Activated T-helper 1 cell treated with anti-CD3 and anti-CD28 coated beads, Interleukin-2, amount 50 U/mL, for 16 hours (primary cell): ENCODE measurements at places on chromosomes 5 and 9.

DNA sequence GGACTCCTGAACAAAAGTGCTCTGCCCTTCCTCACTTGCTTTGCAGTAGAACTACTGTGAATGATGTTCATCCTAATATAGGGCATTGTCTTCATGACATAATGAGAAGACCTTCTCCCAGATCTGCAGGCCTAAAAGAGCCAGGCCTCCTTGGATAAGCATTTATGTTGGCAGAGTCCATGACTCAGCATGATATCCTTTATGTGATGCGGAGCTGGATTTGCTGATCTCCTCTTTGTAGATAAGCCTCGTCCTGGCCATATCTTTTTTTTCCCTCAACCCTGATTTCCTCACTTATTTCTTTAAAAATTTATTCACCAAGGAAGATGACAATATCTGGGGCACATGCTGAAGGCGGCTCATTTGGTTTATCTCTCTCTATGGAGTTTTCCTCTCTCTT, 62.4 kb upstream of the TAS2R1 start:
- no peak for DNase-seq

DNA sequence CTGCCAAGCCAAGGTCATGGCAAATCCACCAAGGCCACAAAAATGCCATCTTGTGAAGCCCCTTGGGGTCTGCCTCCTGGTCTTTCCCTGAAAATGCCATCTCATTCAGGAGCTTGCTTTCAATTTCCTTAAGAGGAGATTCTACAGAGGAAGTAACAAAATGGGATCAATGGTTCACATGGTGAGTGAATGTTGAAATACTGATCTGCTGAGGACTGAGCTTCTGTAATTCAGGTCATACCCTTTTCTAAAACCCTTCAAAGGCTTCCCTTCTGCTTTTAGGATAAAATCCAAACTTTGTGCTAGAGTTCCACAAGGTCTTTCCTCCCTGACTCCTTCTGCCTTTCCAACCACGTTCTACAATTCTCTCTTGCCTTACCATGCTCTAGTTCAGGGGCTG, 24.7 kb upstream of the NR3C1 start:
- DNase-seq, result no peak

- DNase-seq, result no peak
These were observed 1058.5 kb upstream of the DMAC1 start for GRCh38 chr9:8857926-8858595.

DNA sequence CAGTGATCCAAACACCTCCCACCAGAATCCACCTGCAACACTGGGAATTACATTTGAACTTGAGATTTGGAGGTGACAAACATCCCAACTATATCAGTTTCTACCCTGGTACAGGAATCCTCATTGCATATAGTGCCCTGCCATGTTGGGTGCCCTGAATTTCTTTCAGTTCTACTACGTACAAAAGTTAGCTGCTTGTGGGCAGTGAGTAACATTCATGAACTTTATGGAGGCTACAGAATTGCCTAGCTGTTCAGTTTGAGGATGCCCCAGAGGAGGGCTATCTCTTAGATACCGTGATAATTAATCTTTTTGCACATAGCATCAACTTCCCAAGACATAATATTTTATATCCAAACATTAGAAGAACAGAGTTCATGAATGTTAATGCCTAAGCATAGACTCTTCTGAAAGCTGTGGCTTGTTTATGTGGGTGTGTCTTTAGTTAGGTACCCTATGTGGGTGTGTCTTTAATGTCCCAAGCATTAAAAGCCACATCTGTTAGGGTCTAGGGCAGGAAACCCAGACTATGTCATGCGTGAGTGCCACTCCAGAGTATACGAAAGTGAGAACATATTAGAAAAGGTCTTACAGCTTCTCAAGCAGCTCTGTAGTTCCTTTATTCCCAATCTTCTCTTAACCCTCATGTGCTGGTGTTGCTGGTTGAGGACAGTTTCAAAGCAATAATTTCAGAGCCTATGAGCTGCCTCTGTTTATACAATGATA, 47.0 kb upstream of the CHD1 start:
- no peak for DNase-seq

GRCh38 chr5:150521522-150521817, 13.5 kb downstream of the NDST1 start:
- no peak for DNase-seq

DNA sequence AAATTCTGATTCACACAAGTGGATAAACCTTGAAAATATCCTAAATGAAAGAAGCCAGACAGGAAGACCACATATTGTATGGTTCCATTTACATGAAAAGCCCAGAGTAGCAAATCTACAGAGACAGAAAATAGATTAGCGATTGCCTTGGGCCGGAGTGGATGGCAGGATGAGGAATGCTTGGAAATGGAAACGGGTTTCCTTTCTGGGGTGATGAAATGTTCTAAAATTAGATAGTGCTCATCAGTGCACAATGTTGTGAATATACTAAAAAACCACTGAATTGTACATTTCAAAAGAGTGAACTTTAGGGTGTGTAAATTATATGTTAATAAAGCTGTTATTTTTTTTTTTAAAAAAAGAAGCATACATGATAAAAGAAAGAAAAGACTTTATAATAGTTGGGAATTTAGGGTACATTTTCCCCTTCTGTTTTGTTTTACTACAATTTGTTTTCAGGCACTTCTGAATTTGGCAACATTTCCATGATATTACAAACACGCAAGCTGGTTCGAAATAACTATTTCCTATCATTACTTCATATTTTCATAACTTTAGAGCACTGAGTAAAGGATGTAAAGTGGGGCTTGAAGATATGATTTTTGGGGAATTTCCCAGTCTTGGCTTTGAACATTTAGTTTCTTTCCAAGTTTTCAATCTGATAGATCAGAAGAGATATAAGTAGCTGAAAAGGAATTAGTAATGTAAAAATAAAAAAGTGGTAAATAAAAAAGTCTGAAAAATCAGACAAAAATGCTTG, 23.9 kb downstream of the SLC35A4 start:
- DNase-seq, result no peak

- DNase-seq, result no peak
These were observed 88.7 kb upstream of the ACOT12 start for GRCh38 chr5:81482595-81482994.

DNA sequence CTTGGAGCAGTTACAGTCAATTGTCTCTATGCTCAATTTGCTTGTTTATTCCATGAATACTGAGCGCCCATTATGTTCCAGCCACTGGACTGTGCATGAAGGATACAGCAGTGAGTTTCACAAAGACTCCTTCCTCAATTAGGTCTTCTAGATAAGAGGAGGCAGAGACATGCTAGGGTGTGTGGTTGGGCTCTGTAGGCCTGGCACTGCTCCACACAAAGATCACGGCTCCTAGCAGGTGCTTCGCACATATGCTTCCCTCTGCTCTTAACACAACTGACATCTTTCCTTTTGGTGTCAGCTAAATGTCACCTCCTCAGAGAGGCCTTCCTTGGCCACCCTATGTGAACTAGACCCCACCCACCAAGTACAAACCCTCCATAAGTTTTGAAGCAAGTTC, 10.9 kb downstream of the IL12B start:
- no peak for DNase-seq

GRCh38 chr9:86892576-86892975, 54.7 kb downstream of the GAS1 start:
- no peak for DNase-seq

DNA sequence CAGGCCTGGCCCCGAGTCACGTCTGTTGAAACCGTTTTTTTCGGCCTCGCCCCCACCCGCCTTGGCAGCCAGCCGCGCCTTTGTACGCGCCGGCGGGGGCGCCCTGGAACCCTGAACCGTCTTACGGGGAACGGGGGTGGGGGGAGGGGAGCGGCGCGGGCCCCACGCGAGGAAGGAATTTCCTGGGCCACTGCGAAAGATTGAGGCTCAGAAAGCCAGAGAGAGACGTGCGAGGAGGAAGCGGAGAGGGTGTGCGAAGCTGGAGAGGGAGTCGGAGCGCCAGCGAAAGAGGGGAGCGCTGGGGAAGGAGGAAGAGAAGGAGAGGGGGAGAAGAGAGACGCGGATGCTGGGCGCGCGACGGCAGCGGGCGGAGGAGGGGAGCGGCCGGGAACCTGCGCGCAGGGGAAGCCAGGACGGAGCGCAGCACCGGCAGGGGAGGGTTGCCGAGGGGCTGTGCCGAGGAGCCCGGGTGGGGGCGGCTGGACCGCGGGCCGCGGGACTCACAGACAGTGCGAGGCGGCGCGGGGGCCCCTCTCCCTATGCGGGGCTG, 4.6 kb upstream of the PRDM12 start:
- no peak for DNase-seq

- no peak for DNase-seq
These were observed 34.7 kb downstream of the CAPSL start for GRCh38 chr5:35903631-35904203.

GRCh38 chr9:96566498-96567202, 53.0 kb downstream of the CDC14B start:
- peak; percentile 71 for DNase-seq

DNA sequence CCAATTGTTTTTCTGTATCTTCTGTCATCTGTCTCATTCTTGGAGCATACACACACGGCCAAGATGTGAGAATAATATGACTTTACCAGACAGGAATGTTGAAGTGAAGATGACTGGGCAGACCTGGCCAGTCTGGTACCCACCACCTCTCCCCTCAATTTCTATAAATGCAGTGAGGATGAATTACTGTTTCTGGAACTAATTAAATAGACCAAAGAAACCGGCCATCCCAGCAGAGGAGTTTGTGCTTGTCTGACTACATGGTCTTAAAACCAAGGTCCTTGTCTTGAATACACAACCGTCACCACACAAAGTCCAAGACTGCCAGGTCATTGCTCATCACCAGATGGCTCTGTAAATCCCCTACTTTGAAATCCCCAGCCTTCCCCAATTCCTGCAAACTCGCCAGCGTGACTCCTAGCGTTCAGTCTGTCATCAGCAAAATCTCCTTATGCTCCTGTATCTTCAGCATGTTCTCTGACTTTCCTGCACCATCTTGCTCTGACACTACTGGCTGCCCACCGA, 147.2 kb downstream of the PDE4D start:
- no peak for DNase-seq

GRCh38 chr5:131854134-131854533, 57.3 kb upstream of the FNIP1 start:
- no peak for DNase-seq

DNA sequence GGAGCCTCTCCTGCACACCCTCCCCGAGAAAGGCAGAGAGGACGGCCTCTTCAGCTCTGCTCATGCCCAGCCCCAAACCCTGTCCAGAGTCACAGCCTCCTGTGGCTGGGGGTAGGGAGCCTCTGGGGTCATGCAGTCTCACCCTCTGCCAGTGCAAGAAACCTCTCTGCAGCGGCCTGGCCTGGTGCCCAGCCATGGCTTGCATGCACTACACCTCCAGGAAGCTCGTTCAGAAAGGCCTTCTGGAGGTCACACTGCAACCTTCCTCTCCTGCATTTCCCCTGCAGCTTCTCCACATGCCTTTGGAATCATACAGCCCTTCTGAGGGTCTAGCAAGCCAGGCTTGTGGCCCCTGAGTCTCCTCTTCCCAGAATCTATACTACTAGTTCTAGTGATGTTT, 17.9 kb downstream of the CSF1R start:
- no peak for DNase-seq

DNA sequence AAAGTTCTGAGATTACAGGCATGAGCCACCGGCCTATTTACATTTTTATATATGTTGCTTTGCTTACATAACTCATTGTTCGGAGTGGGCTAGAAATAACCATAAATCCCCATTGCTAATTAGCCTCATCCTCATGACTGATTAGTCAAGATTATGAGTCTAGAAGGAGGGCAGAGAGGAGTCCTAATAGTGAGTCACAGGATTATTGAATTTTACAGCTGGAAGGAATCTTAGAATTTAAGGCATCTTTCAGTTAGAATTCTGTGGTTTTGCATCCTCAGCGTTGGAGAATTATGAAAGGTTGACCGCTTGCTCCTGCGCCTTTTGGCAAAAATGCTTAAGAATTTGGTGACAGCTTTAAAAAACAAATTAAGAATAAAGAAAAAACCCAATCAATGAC, 2.6 kb upstream of the PBX3 start:
- DNase-seq, result no peak

- no peak for DNase-seq
These were observed 1019.0 kb downstream of the NR2F1-AS1 start for GRCh38 chr5:92562065-92562464.

- no peak for DNase-seq
These were observed 5.2 kb downstream of the KCNN2 start for GRCh38 chr5:114367029-114367428.

- no peak for DNase-seq
These were observed 274.3 kb downstream of the ADAMTSL1 start for GRCh38 chr9:18748251-18748701.

GRCh38 chr5:93845376-93845775, 104.0 kb upstream of the POU5F2 start:
- no peak for DNase-seq

GRCh38 chr5:82351754-82352145, 73.6 kb upstream of the RPS23 start:
- no peak for DNase-seq

- DNase-seq, result no peak
These were observed 41.1 kb downstream of the FGF1 start for GRCh38 chr5:142644640-142645361.

DNA sequence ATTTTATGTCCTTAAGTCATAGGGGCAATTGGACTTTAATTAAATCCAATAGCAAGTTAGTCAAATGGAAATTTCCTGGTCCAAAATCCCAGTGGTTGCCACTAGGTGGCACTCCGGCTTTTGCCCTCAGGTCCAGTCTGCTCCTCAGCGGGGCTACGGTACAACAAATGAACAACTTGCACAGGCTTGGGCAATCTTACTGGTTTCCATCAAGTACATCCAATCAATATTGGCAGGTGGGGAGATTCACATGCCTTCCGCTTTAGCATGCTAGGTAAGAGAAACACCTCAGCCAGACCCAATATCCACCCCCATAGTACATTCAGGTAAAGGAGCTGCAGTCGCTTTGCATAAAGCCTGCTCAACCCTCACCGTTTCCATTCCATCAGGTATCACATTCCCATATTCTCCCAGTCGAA, 6.3 kb upstream of the MXD3 start:
- peak; percentile 56 for DNase-seq

- DNase-seq, result no peak
These were observed 43.4 kb upstream of the CDKN2B start for GRCh38 chr9:22052376-22052945.

- no peak for DNase-seq
These were observed 112.6 kb downstream of the CAVIN4 start for GRCh38 chr9:100690438-100690837.

DNA sequence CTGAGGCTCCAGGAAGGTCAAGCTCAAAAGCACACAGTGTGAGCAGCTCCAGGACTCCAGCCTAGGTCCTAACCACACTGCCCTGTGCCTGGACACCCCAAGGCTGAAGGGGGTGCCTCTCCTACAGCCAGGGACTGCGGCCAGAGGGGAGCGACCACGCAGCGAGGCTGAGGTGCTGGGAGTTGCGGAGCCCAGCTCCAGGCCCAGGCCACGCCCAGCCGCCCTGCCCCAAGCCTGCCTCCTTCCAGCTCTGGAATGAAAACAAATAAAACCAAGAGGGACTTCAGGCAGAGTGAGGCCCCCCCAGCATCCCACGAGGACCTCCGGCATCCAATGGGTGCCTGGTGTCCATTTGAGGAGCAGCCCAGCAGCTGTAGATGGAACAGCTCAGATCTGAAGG, 15.2 kb downstream of the VAV2 start:
- no peak for DNase-seq
